ENCODE measurements at places on chromosomes 11 and 22.

DNA sequence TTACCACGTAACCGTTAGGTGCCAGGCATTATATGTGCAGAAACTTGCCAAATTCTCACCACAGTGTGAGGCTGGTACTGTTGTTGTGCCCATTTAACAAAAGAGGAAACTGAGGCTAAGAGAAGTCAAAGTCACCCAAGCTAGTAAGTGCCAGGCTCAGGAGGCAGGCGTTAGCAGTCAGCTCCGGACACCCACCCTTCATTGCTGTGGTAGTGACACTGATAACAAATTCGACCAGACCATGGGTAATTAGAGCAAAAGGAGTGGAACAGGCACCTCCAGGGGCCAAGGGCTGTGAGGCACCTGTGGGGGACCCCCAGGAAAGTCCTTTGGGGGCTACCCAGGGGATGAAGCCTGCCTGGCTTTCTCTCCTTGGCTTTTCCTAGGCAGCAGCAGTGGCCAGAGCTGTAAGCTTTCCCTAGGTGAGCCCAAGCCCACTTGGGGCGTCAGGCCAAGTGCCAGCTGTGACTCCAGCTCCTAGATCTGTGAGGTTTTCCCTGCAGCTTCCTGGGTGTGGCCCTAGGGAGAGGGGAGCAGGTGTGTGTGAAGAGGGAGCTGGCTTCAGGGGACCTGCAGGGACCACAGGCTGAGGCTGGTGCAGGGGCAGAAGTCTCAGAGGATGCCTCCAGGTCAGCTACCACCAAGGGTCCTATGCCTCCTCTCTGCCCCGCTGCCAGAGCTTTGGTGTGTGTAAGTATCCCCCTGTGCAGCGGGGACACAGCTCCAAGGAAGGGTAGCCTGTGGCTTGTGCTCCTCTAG lies 19.7 kb upstream of the ALX4 start:
- no peak for DNase-seq

GRCh38 chr11:105732611-105733010 lies 122.7 kb downstream of the GRIA4 start:
- DNase-seq = no peak

DNA sequence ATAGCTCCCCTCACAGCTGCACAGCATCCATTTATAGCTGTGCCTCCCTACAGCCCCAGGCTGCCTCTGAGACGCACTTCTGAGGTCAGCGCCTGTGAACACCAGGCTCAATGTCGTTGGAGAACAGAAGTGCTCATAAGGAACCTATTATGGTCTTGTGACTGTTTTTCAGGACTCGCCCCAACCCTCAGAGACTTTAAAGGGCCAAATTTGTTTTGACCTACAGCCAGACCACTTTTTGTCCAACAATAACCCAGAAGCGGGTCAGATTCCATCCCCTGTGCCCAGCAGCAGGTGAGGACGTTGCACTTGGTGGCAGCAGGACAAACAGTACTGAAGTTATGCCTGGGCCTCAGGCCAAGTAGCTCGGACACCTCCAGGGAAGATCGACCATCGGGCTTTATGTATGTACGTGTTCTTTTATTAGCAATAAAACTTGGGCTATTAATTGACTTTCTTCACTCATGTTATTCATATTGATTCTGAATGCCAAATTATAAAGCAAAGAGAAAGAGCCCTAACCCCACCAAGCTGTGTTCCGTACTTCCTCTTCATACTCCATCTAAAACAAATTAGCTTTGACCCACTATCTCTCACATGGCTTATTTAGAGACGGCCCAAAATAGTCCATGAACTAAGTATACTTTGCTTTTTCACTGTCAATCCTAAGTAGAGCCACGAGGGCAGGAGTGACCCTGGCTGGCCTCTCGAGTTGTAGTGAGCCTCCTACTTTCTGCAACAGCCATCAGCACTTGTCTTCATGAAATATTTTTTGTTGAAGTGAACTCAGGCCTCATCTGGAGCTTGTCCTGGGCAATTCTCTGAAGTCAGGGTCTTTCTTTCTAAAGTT lies 92.3 kb upstream of the PAX6 start:
- no peak for DNase-seq

- peak; percentile 45 for DNase-seq
Measured at GRCh38 chr22:50209893-50210292, 9.1 kb downstream of the SELENOO start.

- no peak for DNase-seq
Measured at GRCh38 chr11:17989306-17989705, 23.5 kb downstream of the SERGEF start.
